ENCODE measurements at places on chromosomes 7 and 10.

GRCh38 chr10:110918269-110918642 lies 724 bp downstream of the BBIP1 start:
- peak overlapping the region; percentile 98 for H3K4me3 ChIP-seq
- H3K27ac ChIP-seq, result peak overlapping the region; percentile 91
- peak; percentile 94 for DNase-seq
- no peaks in the 10 kb centered on the region for H3K36me3 ChIP-seq

DNA sequence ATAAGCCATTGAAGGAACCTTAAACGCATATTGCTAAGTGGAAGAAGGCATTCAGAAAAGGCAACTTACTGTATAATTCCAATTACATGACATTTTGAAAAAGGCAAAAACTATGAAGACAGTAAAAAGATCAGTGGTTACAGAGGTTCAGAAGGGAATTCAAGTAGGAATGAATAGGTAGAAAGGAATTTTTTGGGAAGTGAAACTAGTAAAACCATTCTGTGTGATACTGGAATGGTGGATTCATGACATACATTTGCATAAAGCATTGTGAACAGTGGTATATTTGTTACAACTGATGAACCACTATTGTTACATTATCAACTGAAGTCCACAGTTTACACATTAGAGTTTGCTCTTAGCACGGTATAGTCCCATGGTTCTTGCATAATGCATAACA lies 114.2 kb upstream of the GPR22 start:
- H3K27me3 ChIP-seq, result no peaks in the 10 kb centered on the region
- no peak overlapping the region for H3K27ac ChIP-seq

DNA sequence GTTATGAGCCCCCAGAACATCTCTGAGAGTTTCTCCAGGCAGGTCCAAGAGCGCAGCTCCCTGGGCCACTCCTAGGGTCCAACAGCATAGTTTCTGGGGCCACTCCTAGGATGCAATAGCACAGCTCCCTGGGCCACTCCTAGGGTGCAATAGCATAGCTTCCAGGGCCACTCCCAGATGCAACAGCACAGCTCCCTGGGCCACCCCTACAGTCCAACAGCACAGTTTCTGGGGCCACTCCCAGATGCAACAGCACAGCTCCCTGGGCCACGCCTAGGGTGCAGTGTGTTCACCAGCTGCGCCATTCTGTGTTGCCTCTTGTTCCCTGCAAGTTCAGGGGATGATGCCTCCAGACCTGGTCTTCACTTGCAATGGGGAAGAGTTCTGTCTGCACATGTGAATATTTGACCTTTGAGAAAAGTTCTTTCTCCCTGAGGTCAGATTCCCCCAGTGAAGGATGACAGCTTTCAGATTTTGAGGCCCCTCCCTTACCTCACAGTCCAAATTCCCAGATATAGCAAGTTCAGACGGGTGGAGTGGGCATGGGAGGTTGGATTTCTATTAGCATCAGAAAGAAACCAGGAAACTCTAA lies 43.0 kb upstream of the LEP start:
- H3K27me3 ChIP-seq, result peaks cover 26% of the 10 kb centered on the region
- no peak overlapping the region for H3K27ac ChIP-seq
- no peak for DNase-seq

- no peak overlapping the region for H3K4me3 ChIP-seq
- H3K27ac ChIP-seq, result no peak overlapping the region
- no peak for DNase-seq
- no peaks in the 10 kb centered on the region for H3K36me3 ChIP-seq
Observed at GRCh38 chr10:121655254-121656144, 57.3 kb upstream of the FGFR2 start.

Measured in H1 (cell line).